ENCODE measurements at places on chromosomes 2 and 18.

GRCh38 chr2:239824046-239824694 lies 201.0 kb downstream of the NDUFA10 start:
- DNase-seq, result no peak

DNA sequence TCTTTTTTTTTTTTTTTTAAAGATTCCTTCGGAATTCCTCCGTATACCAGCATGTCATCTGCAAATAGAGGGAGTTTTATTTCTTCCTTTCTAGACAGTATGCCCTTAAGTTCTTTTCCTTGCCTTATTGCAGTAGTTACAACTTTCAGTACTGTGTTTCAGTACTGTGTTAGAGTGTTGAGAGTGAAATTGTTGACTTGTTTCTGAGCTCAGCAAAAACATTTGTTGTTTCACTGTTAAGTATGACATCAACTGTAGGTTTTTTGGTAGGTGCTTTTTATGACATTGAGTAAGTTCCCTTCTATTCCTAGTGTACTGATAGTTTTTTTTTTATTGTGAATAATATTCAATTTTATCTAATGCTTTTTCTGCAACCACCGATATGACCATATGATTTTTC lies 43.9 kb downstream of the ACVR2A start:
- DNase-seq, result no peak

DNA sequence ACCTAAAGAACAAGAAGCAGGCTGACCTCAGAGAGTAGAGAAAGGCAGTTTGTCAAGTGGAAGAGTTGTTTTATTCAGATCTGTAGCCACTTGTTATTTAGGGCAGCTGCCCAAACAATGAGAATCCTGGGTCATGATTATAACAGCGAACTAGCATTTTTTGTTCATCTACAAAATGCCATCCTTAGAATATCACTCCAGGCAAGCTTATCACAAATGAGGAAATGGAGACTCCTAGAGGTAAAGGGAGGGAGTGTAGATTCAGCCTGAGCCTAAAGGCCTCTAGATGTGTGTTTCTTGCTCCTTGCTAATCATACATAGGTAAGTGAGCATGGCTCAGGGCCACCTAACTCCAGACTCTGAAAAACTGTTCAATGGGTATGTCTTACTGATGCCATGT lies 126.1 kb downstream of the HNMT start:
- no peak for DNase-seq

DNA sequence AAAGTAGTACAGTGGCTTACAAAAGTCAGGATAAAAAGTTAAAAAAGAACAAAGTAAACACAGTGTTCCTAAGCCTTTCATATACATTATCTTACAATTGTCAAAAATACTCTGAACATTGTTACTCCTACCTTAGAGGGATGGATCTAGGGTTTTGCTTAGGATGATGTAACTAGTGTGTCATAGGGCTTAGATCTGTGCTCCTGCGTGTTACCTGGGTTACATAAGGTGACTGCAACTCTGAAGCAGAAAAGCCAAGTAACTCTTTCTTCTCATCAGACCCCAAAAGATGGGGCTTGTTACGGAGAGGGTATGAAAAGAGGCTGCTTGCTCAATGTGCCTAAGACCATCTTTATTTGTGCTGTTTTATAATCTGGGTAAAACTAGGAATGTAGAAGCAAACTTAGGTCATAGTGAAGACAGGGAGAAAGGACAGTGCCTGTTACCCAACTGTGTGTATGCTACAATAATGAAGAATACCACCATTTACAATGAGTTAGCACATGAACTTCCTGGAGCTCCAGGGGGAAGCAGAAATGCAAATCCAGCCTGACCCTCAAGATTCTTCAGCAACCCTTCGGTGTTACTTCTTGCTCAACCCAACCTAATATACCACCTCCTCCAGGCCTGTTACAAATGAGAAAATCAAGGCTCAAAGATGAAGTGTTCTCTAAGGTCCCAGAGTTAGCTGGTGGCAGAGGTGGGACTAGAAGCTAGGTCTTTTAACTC lies 42.0 kb upstream of the STK17B start:
- DNase-seq, result no peak

DNA sequence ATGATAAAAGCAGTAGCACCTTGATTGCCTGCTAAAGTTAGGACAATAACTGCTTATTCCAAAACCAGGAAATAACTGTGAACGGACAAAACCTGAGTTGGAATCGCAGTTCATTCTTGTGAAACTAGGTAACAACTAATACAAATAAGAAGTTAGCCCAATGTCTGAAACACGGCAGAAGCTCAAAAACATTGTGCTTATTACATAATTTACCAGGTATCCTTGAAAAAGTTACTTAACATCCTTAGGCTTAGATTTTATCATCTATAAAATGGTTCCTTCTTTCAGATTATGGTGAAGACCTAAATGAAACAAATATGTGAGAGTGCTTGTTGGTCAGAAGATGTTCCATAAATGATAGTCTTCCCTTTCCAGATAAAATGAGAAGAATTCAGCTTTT lies 32.4 kb downstream of the RTN4 start:
- DNase-seq, result no peak

DNA sequence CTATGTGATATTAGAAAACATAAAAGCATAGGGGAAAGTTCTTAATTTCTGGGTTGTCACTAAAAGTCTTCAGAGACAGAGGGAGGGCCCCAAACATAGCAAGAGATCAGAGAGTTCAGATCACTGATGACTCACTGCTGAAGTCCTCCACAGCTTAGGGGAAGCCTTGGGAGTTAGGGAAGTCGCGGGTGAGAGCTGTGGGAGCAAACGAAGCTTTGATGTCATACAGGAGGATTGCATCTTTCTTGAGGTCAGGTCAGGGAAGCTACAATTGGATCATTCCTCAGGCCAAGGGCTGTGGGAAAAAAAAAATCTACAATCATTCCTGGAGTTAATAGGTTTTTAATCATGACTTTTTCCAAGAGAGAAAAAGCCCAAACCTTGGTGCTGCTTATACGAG lies 96.2 kb downstream of the COPS8 start:
- DNase-seq, result no peak

DNA sequence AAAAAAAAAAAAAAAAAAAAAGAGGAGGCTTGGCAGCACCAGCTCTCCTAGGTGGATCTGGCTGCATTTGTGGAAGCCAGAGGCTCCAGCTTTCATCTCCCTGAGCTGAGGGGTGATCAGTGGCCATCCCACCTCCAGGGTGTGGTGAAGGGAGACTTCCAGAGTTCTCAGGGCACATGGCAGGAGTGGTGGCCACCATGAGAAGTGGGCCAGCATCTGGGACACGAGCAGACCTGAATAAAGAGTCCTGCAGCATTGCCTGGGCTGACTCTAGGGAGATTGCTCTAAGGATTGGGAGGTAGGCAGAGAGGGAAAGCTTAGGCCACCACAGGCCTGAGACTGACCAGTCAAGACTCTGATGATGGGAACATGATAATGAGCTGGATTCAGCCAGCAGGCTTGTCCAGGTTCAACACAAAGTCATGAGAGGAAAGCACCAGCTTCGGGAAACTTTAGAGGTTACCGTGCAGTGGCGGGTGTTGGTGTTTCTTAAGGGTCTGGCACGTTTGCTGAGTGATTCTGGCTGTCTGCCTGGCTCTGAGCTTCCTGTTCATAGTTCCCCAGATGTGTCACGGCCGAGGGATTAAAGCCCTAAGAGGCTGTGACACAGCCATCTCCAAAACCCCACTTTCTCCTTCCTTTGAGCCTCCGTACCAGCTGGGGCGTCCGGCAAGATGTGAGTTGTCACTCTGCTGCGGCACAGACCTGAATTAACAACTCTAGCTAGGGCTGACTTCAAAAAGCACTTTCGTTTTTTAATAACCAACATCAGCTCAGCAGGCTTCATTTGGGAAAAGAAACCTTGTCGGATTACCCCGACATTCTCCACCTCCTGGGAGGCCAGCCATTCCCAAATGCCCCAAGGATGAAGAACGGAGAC lies 38.3 kb upstream of the IL1R1 start:
- DNase-seq, result peak; percentile 82

- no peak for DNase-seq
These were observed 45.4 kb downstream of the GEMIN6 start for GRCh38 chr2:38823386-38823785.

- no peak for DNase-seq
These were observed 138.6 kb downstream of the DTNA start for GRCh38 chr18:34848695-34849094.

GRCh38 chr2:6683516-6683915 lies 182.2 kb downstream of the CMPK2 start:
- no peak for DNase-seq

GRCh38 chr18:32607816-32608215 lies 137.1 kb upstream of the GAREM1 start:
- DNase-seq, result no peak

All from stimulated activated CD8-positive, alpha-beta memory T cell treated with anti-CD3 and anti-CD28 coated beads, Interleukin-4, amount 100 ng/mL, for 48 hours (primary cell).